ENCODE measurements at places on chromosomes 4 and X. TPM values are rescaled to one million over a fixed set of nuclear protein-coding genes. Genes with fewer than 3 reads are reported as not detected.

DNA sequence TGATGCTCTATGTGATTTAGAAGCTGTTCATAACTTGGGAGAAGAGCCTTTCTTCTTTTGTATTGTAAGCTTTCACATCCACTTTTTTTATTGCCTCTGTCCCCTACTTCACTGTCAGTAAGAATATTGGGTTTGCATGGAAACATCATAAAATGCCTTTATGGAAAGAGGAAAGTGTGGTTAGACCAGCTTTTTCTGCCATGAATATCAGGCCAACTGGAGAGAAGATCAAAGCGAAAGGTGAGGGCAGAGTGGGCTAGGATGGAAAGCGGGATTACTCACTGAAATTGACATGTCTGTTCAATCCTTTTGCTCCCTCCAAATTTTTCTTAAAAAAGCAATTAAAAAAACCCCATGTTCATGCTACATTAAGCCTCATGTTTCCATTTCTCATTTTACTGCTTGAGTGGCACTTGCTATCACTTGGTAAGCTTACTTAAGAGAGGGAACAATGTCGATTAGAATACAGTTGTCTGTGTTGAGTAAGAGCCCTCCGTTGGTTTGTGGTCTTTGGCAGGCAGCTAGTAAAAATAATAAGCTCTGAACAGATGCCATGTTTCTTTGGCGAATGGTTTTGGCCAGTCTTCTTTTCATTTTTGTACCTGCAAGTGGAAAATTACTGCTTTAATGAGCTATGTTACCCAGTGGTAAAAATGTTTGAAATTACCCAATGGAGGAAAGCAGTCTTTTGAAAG lies 35.9 kb downstream of the SUPT20HL1 start:
- no peak for DNase-seq

DNA sequence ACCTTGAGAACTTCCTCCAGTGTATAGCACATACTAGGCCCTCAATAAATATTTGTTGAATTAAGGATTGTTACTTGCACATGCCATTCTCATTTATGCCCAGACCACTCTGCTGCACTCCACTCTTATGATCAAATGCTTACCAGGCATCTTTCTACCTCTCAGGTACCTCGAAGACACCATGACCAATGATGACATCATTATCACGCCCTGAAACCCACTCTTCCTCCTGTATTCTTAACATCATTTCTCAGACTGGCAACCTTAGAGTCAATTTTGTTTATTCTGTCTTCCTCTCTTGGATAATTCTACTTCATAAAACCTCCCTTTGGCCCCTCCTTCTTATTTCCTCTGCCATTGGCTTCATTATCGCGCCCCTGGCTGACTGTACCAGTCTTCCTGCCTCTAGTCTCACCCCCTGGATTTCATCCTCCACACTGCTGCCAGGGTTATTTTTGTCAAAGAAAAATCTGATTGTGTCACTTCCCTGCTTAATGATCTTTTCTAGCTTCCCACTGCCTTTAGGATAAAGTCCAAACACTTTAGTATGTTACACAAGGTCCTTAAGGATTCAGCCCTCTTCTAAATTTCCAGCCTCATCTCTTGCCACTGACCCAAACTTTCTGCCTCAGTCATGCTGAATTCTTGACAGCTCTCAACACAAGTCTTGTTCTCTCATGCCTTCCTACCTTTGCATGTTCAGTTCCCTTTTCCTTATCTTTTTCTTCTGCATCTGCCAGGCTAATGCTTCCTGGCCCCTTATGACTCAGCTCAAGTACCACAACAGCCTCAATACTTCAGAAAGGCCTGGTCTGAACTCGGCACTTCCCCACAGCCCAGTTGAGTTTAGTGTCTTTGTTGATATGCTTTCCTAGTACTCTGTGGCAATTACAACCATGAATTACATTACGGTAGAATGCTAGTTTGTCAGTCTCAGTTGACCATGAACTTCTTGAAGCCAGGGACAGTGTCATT lies 45.8 kb downstream of the HDAC8 start:
- no peak for DNase-seq

Gene ZXDA
- 3.8 TPM for total RNA-seq

Gene TASL
- total RNA-seq, result 0.62 TPM

Gene STATH
- total RNA-seq, result not detected

Data from right cardiac atrium (tissue), 5 donors.